ENCODE measurements at places on chromosomes 12 and 14.

DNA sequence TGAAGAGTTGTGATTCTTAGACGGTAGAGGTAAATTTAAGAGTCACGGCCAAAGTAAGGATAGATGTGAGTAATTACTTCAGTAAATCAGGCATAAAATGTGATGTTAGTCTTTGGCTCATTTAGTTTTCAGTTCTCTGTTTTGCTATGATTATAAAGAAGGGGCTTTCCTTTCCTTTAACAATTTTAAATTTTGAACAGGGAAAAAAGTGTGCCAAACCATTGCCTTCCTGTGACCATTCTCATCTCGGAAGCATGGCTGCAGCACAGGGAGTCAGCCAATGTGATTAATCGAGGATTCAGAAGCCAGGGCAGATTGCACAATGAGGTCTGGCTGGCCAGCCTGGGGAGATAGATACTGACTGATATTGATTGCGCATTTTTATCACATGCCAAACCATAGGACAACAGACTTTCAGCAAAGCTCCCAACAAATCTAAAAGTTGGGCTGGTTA is 480.2 kb upstream of the PRICKLE1 start:
- no peak for DNase-seq

DNA sequence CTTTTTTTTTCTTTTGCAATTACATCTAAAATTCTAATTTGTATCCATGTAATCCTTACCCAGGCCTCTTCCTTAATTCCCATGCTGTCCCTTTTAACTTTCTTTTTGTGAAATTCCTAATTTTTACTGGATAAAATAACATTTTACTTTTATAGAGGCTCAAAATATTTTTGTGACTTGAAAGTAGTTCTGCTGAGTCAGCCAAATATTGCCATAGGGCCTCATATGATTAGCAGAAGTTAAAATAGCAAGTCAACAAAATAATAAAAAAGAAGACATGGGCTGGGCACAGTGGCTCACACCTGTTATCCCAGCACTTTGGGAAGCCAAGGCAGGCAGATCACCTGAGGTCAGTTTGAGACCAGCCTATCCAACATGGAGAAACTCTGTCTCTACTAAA is 2.0 kb downstream of the C3AR1 start:
- DNase-seq = no peak

- no peak for DNase-seq
These were observed 85.4 kb downstream of the CRACR2A start for GRCh38 chr12:3667485-3667884.

DNA sequence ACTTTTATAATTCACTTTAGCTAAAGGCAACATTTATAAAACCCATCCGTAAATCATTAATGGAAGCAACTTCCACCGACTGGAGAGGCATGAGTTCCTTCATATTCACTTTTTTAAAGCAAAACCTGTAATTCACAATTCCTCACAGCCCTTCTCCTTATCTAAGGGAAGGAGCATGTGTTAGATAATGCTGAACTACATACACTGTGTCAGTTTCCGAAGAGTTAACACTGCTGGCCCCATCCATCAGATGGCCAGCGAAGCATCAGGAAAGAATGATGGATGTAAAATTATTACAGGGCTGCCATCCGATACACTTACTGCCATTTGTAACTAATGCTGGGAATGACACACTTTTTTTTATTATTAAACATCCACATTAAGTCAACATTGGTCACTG is 392.8 kb downstream of the SOX5 start:
- DNase-seq = no peak

DNA sequence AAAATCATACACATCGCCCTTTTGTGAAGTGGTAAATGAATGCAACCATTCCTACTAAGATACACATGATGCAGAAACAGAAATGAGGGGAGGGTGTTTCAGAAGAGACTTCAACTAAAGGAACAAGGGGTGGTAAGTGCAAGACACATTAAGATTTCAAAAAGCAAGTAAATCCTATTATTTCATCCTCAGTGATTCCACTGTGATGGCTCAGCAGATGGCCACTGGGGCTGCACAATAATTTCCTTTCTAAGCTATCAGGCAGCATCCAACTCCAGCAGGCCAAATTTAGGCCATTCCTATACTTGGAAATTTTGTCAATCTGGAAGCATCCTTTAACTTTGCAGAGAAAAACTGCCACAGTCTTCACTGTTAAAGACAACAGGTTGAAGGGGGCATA is 272.4 kb downstream of the NELL2 start:
- no peak for DNase-seq

DNA sequence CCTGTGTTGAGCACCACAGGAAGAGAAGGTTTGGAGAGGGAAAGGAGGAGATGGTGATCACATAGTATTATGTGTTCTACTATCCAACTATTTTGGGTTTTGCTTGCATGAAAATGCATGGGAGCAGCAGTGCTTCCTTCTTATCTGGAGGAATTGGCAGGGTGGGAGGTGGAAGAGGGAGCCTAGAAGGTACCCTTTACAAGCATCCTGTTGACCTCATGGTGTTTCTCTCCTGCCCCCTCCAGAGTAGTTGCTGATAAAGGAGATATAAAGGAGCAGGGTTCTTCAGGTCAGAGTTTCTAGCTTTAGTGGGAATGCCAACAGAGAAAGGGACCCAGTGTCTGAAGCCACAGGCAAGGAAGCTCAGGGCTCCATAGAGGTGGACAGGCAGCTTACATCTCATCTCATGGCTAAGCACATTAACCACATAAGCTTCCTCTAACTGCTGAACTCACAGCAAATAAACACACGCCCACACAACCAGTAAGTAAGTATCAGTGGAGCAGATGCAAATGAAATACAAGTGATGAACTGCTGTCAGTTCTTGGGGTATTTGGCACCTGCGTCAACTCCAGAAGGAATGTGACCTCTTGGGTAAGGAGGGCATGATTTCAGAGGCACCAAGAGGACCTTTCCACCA is 174.2 kb upstream of the SLC38A2 start:
- DNase-seq = peak; percentile 71

GRCh38 chr14:71228711-71229110 is 321.5 kb downstream of the PCNX1 start:
- peak; percentile 75 for DNase-seq

- DNase-seq = no peak
These were observed 2.0 kb upstream of the SDS start for GRCh38 chr12:113405694-113406093.

GRCh38 chr14:53391631-53392285 is 238.6 kb upstream of the DDHD1 start:
- DNase-seq = peak; percentile 98

Data from mammary epithelial cell (primary cell).